Fibroblast of skin of scalp (primary cell): ENCODE measurements at places on chromosomes 1 and 21.
A peak's percentile ranks its signal among the peaks of the same experiment; 100 is the strongest.

- no peak for DNase-seq
These were observed 25.1 kb upstream of the TSPEAR start for GRCh38 chr21:44736291-44737004.

DNA sequence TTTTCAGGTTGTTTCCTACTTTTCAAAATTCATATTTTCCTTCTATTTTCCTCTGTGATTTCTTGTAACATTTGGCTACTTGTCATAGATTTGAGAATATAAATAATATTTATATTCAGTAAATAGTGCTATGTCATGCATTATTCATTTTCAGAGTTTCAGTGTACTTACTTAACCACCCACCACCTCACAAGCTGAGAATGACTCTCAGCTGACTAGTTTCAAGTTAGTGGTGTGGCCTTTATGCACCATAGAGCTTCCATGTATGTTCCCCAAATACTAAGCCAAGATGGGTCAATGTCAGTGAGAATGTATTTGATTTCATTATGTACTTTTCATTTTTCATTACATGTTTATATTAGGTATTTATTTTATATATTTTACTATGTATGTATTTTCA, 56.9 kb upstream of the RGS1 start:
- no peak for DNase-seq

DNA sequence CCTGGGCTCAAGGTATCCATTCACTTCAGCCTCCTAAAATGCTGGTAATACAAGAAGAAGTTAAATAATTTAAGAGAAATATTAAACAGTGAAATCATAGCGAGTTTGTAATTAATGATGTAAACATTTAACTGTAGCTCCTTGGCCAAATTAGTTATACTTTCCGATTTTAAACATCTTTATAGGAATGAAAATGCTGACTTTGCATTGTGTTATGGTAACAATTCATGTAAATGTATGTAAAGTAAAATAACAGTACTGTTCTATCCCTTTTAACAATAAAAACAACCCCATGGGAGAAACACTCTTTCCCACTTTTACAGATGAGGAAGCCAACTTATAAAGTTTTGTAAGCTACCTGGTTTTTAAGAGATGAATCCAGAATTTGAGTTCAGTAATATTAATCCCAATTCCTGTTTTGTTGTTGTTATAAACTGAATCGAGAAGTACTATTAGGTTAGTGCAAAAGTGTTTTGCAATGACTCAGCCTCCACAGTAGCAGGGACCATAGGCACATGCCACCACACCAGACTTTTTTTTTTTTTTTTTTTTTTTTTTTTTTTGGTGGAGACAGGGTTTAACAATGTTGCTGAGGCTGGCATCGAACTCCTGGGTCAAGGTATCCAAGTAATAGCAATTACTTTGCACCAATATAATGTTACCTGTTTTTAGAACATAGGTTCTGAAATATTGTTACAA, 1360.4 kb downstream of the BRINP3 start:
- no peak for DNase-seq

DNA sequence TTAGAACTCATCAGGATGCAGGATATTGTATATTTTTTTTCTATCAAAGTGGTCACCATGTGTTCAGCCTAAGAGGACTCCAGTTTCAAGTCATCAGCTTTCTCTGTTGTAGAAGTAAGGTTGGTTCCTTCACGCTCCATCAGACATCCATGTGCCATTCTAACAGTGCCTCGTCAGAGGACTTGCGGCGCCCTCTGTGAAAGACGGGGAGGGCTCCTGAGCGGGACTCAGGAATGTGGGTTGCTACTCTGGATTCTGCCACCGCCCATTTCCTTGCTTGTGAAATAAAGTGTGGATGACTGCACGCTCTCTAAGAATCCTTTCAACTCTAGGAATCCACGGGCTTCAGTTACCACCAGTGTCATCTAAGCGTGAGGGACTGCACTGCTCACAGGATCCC, 593.5 kb downstream of the KIF26B start:
- DNase-seq = peak; percentile 73

DNA sequence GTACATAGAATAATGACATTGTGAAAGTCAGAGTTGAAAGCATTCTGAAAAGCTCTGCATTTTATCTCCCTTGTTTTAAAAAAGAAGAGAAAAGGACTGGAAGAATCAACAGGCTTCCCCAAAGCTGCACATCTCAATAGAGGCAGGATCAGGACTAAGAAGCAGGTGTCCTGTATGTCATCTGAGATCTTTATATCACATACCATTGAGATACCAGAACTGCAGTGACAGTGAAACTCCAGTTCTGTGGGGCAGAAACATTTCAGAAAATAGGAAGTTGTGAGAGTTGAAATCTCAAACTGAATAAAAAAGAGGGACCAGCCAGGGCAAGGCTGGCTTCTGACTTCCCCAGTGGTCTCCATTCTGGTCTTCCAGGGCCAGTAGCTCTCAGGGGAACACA, 33.0 kb upstream of the SH2D1B start:
- DNase-seq = no peak

DNA sequence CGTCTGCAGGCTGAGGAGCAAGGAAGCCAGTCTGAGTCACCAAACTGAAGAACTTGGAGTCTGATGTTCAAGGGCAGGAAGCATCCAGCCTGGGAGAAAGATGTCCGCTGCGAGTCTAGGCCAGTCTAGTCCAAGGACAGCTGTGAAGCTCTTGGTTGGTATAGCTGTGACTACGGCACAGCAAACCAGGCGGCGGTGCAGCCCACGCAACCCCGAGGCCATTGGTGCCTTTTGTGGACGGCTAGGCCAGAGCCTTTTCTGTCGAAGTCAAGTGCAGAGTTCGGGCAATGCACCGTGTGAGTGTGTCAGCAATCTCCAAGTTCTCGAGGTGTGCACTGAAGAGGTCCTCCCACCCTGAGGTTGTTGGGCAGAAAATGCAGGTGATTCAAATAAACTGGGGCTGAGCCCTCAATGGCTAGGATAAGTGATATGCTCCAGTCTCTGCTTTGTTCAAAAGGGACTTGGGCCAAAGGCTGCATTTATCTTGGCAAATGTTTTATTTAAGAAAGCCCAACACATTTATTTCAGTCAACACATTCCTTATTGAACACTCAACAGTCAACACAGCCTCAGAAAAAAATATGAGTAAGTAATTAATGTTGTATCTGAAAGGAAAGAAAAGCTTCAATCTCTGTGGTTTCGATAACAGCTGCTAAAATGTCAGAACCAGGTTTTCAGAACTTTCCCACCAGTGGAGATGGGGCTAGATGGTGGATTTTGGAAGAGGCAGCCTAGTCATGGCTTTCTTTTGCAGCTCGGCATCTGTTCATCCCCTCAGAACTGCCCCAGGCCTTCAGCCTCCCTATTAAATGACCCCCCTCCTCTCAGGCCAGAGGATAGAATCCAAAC, 78.1 kb upstream of the COX20 start:
- DNase-seq = peak; percentile 82

- peak; percentile 59 for DNase-seq
These were observed 28.6 kb upstream of the IFNGR2 start for GRCh38 chr21:33374450-33375096.

DNA sequence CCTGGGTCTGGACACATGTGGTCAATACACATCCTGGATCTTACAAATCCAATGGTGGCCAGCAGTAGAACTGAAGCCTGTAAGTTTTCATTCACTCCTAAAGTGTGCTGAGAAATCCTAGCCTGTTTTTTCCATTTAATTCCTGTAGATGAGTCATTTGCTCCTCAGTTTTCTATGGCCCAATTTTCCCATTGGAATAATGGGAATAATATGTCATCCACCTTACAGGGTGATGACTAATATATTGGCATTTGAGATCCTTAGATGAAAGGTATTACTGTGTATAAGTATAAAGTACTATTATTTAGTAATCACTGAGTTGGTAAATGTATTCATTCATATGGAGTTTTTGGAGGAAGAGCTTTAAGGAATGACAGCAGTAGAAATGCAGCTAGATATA, 89.7 kb upstream of the ADAR start:
- peak; percentile 9 for DNase-seq

DNA sequence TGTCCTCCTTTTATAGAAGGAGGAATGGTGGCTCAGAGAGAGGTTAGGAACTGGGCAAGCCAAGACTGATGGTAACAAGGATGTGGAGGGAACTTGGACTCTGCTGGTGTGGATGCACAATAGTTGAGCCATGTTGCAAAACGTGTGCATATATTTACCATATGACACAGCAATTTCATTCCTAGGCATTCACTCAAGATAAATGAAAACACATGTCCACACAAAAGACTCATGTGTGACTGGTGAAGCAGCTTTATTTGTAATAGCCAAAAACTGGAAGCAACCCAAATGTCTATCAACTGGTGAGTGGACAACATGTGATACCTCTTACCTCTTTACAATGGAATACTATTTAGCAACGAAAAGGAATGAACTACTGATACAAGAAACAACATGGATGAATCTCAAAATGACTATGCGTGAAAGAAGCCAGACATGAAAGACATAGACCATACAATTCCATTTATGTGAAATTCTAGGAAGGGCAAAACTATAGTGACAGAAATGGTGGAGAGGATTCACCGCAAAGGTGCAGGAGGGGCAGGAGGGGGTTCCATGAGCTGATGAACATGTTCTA, 36.2 kb downstream of the CAMK2N1 start:
- peak; percentile 74 for DNase-seq

DNA sequence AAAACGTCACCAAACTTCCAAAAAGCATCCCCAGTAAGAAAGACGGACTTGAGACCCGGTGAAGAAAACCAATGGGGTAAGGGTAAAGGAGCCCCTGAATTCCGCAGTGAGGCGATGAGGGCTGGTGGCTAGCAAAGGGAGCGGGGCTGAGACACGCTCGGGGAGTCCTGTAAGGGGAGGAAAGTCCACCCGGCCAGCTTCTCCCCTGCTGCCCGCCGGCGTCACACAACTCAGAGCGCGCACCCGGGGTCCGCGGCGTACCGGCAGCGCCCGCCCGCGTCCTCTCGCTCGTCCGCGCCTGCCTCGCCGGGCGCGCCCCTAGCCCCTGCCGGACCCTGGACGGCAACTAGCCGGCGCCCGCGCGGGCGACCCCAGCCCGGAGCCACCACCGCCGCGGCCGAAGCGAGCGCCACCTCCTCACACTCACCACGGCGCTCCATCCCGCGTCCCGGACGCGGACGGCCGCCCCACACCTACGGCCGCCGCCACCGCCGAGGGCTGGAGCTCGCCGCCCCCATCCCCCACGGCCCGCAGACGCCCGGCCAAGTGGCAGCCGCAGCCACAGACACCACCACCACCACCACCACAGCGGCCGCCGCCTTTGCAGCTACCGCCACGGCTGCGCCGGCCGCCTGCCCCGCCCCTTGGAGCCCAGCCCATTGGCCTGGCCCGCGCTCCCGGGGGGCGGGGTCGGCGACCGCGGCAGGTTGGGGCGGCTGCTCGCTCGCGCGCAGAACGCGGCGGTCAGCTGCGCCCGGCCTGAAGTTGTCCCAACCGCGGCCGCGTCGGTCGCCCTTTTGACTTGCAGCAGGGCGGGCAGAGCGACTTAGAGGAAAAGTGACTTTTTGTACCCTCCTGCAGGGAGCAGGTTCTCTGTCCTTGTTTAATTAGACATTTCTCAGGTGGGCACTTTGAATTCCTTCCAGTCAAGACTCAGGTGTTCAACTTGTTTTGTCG, 10.0 kb upstream of the ARHGAP29 start:
- peak; percentile 58 for DNase-seq

- DNase-seq = peak; percentile 58
These were observed 396.0 kb upstream of the USP24 start for GRCh38 chr1:55611123-55611522.

- peak; percentile 11 for DNase-seq
These were observed 95.7 kb upstream of the NR5A2 start for GRCh38 chr1:199931666-199932377.

DNA sequence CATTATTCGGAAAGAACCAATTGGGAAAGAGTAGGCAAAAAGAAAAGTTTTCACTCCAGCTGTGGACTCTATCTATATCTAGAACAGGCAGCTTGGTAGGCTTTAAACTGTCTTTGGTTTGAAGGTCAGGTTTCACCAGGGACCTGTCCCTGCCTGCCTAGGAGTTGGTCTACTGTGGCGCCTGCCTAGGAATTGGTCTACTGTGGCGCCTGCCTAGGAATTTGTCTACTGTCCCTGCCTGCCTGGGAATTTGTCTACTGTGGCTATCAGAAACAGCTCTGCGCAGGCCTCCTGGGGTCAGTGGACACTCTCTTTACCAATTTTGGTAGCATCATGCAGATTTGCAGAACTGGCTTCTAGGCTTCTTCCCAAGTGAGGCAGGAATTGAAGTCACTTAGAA, 13.8 kb downstream of the USP25 start:
- no peak for DNase-seq

DNA sequence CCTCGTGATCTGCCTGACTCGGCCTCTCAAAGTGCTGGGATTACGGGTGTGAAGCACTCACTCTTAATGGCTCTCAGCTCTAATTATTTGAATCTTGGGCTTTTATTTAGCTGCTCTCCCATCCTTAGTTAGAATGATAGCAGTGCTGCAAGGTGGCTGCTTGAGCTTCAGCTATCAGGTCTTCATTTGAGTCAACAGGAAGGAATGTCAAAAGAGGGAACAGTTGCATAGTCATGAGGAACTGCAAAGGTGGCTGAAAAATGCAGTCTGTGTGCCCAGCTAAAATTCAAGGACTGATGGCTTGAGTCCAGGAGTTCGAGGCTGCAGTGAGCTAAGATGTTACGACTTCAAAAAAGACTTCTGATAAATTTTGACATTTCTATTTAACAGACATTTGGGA, 55.6 kb downstream of the UCK2 start:
- no peak for DNase-seq

DNA sequence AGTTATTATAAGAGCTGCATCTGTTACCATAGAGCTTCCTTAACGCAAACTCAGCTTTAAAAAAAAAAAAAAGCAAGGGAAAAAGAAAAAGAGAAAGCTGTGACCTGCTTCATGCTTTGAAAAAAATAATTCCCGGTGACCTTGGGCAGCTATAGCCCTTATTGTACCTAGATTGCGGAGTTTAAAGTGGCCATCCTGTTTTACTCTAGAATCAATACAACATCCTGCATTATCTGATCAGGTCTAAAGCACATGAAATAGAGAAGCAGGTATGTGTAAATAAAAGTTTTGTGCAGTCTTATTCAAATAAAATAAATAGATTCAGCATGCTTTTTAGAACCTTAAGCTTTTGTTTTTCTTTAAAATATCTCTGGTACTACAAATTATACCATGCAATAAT, 126.8 kb upstream of the KIAA1614 start:
- DNase-seq = no peak

DNA sequence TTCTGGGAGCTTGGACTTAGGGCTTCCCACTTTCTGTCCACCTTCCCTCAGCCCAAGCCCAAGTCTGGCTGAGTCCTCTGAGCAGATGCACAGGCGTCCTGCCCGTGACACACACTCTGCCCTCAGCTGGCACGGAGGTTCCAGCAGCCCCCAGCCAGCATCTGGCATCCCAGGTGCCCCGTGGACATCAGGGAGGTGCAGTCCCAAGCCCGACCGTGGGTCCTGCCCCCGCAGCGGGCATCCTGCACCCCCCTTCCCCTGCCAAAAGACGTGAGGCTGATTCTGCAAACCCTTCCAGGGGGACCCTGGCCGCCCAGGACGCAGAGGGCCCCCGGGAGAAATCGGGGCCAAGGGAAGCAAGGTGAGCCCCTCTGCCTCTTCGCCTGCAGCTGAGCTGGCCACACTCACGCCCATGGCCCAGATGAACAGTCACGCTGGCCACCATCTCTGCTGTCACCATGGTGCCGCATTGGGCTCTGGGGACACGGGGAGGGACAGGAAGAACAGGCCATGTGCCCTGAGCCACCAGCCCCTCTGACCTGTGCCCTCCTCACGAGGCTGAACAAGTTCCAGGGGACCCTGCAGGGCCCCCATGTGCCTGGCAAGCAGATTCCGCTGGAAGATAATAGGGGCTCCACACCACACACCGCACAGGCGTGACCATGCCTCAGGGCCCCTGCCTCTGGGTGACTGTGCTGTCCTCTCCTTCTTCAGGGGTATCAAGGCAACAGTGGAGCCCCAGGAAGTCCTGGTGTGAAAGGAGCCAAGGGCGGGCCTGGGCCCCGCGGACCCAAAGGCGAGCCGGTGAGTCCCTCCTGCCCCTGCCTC, 20.6 kb downstream of the COL6A2 start:
- DNase-seq = no peak
